ENCODE measurements at places on chromosomes 1 and 21.

DNA sequence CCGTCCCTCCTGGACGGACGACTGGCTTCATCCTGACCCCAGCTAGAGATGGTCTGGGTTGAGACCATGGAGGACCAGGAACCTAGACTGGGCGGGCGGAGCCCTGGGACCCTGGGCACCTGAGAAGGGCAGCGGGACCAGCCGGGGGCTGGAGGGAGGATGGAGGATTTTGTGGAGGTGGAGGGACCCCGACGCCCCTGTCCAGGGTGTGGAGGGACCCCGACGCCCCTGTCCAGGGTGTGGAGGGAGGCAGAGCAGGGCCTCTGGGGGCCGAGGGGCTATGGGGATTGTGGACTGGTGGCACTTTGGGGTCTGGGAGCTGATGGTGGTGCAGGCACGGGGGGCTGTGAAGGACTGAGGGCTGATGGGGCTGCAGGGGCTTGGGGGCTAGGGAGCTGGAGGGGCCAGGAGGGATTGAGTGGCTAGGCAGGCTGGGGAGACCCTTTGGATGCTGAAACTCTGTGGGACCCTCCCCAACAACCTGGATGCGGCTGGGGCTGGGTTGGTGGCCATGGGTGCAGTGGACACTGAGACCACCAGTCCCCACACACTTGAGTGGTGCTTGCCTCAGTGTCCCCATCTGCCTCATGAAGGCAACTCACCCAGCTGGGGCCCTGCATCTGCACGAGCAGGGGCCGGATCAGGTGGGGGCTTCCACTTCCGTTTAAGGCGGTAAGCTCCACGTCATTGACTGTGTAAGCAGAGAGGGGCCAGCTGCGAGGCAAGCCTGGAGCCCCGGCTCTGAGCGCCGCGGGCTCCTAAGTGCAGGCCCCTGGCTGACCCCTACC, 7.4 kb downstream of the GJC2 start:
- no peak for DNase-seq

DNA sequence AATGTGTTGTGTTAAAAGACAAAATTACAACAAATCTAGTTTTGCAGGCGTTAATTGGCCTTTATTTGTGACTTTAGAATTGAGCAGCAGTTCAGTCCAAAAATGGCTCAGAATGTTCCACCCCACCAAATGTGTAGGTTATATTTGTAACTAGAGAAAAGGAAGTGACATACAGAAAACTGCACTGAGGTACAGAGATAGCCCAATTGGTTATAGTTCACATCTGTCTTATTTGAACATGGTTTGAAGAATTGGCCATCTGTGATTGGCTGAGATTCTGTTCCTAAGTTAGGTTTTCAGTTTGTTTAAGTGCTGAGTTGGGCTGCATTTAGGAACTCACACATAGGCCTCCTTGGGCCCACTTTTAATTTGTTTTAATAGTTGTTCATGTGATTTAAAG, 12.0 kb upstream of the FMO2 start:
- no peak for DNase-seq

GRCh38 chr1:14404862-14405301, 193.6 kb upstream of the KAZN start:
- no peak for DNase-seq

- DNase-seq: no peak
These were observed 6.4 kb downstream of the PLPPR4 start for GRCh38 chr1:99270646-99271045.

- peak; percentile 49 for DNase-seq
These were observed 1.9 kb downstream of the MANEAL start for GRCh38 chr1:37795340-37796125.

DNA sequence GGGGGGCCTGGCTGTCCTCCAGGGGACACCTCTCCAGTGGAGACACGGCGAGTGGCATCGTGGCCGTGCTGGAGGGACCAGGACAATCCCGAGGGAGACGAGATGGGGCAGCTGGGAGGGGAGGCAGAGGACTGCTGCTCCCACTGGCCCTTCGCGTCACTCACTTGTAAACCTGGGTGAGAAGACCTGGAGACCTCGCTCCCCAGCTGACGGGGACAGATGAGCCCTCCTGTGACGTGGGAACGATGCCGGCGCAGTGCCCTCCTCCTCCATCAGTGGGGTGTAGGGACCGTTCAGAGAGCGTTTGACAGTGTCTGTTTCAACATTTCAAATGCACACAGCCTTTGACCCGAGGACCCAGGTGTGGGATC, 4.6 kb downstream of the SPATC1L start:
- no peak for DNase-seq

DNA sequence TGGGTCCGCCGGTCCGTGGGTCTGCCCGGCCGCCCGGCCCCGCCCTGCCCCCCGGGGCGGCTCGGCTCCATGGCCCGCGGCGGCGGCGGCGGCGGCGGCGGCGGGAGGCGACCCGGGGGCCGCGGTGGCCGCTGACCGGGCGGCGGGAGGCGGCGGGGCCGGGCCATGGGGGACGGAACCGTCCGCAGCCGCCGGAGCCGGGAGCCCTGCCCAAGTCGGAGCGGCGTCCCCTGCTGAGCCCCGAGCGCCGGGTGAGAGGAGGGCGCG, 184 bp downstream of the B4GALT2 start:
- DNase-seq: no peak

DNA sequence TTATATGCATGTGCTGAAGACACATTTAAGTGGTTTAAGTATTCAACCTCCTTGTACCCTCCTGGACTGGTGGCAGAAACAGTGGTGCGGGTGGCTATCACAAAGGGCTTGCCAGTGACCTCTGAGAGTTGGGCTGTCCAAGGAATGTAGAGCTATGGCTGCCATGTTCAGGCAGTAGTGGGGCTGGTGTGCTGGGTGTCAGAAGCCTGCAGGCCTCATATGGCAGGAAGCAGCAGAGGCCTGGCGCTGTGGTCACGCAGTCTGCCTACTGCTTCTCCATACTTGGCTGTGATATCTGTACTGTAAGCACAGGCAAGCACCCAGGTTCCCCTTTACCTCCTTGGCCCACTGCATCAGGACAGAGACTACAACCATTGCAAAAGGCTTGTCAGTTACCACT, 870.0 kb downstream of the LRRIQ3 start:
- DNase-seq: no peak

DNA sequence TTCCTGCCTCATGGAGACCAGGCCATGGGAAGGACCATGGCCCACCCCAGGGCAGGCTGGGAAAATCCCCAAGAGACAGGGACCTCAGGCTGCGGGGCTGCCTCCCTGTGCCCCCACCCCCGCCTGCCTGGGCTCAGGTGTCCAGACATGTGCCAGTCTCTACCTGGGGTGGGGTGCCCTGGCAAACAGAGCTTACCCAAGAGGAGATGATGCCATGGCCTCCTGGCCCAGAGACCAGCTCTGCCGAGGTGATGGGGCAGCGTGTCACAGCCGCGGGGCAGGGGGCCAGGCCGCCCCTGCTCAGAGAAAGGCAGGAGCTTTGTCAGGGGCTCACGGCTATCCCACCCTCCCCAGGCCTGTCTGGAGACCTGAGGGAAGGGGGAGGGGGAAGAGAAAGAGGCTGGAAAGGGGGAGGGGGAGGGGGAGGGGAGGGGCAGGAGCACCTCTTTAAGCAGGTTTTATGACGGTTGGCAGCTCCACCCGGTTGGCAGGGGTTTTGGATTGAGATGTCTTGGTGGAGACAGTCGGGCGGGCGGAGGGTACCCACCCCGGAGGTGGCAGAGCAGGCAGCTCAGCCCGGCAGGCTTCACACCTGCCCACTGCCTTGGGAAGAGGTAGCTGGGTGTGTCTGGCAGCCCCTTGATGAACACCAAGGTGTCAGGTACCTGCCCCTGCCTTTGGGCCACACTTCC, 101.5 kb upstream of the IFFO2 start:
- DNase-seq: no peak

DNA sequence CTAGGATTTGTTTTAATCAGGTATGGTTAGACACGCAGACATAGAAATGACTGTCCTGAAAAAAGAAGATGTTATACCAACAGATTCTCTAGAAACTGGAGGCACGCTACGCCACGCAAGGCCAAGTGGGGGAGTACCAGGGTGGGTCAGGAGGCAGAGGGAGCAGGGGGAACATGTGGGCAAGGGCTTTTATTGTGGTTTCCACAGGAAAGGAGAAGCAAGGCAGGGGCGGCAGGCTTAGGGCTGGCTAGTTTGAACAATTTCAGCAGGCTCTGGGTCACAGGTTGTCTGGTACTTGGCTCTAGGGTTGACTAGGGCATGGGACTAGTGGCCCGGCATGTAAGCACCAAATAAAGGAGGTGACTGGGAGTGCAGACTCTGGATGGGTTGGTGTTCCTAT, 7.2 kb downstream of the MTARC2 start:
- DNase-seq: no peak

DNA sequence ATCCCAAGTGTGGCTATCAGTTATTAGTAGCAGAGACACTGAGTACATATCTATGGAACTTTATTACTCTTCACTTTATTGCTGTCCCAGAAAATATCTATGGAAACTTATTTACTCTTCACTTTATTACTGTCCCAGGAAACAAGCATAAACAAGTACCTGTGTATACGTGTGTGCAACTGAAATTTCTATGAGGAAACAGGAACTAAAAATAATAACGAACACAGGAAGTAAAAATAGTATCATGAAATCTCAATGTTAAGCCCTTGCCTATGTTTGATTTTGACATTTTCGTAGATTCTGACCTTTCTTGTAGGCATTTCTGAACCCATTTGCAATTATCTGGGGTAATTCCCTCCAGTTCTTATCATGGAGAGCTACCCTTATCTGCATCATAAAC, 64.9 kb upstream of the KRTAP19-8 start:
- no peak for DNase-seq

- peak; percentile 14 for DNase-seq
These were observed 149.2 kb downstream of the OMA1 start for GRCh38 chr1:58397187-58397820.

GRCh38 chr1:196723325-196724185, 51.1 kb upstream of the CFHR3 start:
- no peak for DNase-seq

- DNase-seq: no peak
These were observed 10.1 kb upstream of the ST6GALNAC5 start for GRCh38 chr1:76857138-76857537.

GRCh38 chr1:230849451-230850224, 18.7 kb downstream of the C1orf198 start:
- peak; percentile 56 for DNase-seq

DNA sequence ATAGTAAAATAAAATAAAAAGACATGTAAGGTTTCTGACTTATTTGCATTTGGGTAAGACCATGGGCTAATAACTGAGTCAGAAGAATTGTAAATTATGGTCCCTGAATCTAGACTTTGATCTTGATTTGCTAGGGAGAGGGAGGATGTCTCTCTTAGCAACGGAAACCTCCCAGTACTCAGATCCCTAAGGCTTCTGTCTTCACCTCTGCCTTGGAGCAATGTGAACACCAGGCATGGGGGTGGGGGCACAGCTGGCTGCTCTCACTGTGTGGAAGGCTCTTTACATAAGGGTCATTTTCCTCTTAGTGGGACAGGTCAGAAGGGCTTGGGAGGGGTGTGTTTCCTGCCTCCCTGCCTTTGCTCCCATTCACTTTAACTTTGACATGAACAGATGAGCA, 17.0 kb upstream of the TMEM54 start:
- no peak for DNase-seq

DNA sequence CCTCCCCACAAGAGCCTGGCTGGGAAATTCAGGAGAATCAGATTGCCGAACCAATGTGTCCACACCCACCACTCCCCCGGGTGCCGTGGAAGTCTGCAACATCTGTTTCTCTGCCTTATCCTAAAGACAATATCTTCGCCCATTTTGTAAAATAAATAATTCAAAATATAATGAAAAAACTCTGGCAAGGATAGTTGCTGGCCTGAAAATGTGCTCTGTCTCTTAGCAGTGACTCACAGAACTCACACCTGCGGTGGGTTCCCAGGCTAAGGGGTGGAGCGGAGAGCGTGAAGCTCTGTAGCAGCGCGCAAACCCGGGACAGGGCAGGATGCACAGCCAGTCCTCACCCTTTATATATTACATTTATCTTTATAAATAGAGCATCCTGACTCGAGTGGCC, 99.9 kb downstream of the COLGALT2 start:
- no peak for DNase-seq

- DNase-seq: no peak
These were observed 433.1 kb downstream of the CAMTA1 start for GRCh38 chr1:7218210-7218832.

DNA sequence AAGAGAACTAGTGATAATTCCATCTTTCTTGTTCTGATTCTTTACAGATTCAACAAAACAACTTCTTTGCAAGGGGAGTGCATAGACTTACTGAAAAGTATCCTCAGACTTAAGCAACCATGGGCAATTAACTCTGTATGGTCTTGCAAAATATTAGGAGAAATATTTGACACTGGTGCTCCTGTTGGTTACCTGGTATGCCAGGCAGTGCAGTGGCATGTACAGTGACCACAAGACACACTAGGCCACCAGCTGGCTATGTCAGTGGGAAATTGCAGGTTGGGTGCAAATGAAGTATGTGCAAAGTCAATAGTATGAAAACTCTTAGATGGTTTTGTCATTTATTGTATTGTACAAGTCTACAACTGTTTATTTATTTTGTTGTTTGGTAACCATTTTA, 34.5 kb downstream of the EPS15 start:
- no peak for DNase-seq

DNA sequence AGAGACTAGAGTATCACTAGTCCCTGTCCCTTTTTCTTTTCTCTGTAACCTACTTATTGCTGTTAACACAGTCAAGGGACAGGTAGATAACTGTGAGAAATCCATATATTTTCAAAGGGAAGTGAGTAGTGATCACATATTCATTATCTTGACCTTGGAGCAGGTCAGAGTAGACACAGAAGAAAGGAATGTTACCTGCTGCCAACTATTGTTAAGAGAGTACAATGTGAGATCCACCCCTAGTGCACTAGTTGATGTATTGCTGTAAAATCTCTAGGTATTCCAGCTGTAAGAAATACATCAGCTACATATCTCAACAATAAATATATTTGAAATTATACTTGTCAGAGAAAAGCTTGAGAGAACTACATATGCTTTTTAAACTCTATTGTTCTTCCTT, 68.7 kb upstream of the ADGRL2 start:
- DNase-seq: no peak

GRCh38 chr1:116392717-116393404, 19.8 kb downstream of the ATP1A1 start:
- no peak for DNase-seq

- no peak for DNase-seq
These were observed 5.0 kb downstream of the ADARB1 start for GRCh38 chr21:45079351-45079750.

DNA sequence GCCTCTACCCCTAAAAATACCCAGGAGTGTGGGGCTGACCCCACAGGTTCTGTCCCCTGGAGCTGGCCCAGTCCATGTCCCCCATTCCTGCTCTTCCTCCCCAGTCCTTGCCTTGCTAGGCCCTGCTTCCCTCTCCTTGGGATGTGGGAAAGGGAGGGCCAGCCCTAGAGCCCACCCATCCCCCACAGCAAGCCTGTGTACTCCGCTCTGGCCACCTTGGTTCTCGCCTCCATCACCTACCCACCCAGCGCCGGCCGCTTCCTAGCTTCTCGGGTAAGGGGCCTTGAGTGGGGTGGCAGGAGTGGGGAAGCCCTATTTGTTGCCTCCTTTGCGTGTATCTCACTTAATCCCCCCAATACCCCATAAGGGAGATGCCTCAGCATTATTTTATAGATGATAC, 6.7 kb downstream of the CLCNKB start:
- DNase-seq: no peak

- DNase-seq: no peak
These were observed 100.0 kb downstream of the URB2 start for GRCh38 chr1:229726061-229726460.

- no peak for DNase-seq
These were observed 18.1 kb downstream of the KHDRBS1 start for GRCh38 chr1:32031578-32032274.

Measured in right kidney (tissue), 9 donors.